Stimulated activated CD8-positive, alpha-beta memory T cell treated with anti-CD3 and anti-CD28 coated beads, Interleukin-7, amount 100 ng/mL, for 24 hours (primary cell): ENCODE measurements at places on chromosomes 12 and 14.

DNA sequence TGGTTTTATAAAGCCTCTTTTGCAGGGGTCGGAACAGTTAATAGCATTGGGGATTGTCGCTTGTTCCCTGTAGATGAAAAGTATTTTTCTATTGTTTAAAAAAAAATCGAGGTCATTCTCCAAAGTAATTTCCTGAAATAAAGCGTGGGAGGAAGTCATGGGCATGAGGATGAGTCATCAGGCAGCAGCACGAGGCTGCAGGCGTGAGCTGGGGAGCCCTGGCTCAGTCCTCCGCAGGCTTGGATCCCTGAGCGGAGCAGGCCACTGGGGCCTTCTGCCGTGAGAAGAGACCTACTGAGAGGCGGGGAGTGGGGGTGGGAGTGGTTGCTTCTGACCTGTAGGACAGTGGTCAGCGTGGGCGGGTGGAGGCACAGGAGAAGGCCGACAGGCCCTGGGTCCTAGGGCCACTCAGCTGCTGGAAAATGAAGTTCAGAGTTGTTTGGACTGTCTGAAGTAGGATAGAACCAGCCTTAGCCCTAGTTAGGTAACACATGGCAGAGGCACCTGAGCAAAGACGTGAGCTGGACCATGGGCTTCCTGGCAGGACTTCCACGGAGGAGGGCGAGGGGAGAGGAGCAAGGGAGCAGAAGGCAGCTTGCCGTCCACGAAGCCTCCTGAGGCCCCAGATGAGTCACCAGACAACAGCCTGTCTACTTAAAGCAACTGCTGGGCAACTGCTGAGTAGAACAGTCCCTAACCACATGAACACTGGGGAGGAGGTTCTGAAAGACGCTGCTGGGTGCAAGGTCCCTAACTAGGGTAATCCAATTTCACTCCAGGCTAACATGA is 21.1 kb upstream of the LGALS3 start:
- DNase-seq: no peak

GRCh38 chr14:90781344-90781761 is 34.9 kb downstream of the TTC7B start:
- DNase-seq: no peak

GRCh38 chr14:80522936-80523335 is 311.6 kb upstream of the DIO2 start:
- DNase-seq: no peak

DNA sequence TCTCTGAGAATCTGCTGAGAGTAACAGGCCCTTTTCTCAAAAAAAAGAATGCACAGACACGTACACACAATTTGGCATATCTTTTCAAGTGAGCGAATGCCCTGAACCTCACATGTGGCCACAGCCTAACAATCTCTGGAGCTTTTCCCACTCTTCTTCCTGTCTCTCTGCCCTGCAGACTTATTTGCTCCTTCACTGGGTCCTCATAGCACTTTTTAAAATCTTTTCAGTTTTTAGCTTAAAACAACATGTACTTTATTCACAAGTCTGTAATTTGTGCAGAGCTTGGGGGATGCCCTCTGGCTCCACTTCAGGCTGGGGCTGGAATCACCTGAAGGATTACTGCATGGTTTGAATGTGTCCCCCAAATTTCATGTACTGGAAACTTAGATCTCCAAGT is 9.0 kb downstream of the MAP1LC3B2 start:
- no peak for DNase-seq

DNA sequence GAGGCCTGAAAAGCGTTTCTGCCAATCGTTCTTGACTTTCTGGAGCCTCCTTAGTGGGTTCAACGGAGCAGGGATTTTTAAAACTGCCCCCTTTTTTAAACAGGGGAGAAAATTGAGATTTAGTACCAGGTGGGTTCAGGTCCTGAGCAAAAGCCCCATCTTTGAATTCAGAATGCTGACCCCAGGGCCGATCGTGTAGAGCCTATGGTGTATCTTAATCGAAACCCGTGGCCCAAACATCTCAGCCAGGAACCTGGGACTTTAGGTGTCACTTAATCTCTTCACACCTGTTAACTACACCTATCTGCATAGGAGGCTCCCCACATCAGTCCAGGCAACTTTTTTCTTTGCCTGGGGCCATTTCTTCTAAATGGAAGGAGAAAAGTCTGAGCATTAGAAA is 6.4 kb upstream of the TBX5 start:
- DNase-seq: no peak

- no peak for DNase-seq
Observed at GRCh38 chr12:50353869-50354593, 42.4 kb downstream of the FAM186A start.

DNA sequence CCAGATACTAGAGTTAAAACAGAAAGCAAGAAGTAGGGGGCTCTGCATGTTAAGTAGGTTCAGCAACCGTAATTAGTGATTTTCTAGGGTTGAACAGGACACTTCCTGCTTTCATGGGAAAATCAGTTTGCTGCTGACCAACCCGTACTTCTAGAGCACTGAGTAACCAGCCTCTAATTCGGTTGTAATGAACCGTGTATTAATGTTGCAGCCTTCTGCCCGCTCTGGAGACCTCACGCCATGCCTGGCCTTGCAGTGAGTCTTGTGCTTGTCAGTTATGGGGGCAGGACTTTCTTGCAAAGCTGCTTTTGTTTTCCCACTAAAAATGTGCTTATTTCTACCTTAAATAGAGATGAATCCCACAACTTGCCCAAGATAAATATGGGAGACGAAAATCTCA is 89.6 kb downstream of the TMEM132C start:
- no peak for DNase-seq
